SJCRH30 (cell line): ENCODE measurements at places on chromosomes 5 and 9.

GRCh38 chr5:139693676-139694364, 45.7 kb downstream of the CXXC5 start:
- no peak for DNase-seq

- no peak for DNase-seq
These were observed 48.1 kb downstream of the IQGAP2 start for GRCh38 chr5:76451031-76451701.

GRCh38 chr9:14887149-14887548, 23.1 kb downstream of the FREM1 start:
- DNase-seq, result peak; percentile 53

DNA sequence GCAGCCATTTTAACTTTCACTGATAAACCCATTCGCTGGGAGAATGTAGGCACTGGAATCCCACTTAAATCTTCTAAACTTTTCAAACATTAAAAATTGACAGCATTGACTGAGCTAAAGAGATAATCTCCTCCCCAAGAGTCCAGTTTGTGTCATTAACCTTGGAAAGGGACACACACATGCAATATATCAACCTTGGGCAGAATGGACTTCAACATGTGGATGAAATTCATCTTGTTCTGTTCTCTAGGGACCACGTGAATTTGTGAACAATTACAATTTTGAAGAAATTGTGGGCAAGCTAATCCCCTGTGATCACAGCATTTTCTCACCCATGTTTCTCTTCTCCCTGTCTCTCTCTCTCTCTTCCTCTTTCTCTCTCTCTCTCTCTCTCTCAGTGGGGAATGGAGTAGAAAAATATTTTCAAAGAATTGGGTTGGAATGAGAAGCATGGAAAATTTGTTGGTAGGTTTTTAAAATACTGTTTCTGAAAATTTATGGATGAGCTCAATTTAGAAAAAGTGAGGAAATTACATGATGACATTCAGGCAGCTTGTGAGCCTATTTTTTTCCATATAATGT, 553.7 kb downstream of the EBF1 start:
- no peak for DNase-seq

- DNase-seq, result no peak
These were observed 595 bp upstream of the BTNL9 start for GRCh38 chr5:181039471-181039870.
